ENCODE measurements at places on chromosomes 12 and 14. TPM values are rescaled to one million over a fixed set of nuclear protein-coding genes. Genes with fewer than 3 reads are reported as not detected.

DNA sequence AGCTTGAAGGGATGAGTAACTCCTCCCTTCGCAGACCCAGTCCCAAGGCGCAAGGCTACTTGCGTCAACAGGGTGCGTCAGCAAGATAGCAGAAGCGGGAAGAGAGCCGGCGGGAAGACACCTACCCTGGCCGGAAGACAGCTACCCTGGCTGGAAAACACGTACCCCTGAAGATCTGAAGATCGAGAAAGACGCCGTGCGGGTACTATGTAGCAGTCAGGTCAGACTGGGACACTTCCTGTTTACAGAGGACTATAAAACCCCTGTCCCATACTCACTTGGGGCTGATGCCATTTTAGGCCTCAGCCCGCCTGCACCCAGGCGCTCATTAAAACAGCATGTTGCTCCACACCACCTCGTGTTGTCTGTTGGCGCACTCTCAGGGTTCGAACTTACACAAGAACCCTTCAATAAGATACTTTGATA lies 80.9 kb downstream of the ABCD2 start:
- no peak for DNase-seq

GRCh38 chr12:104713444-104713843 lies 244.6 kb downstream of the SLC41A2 start:
- no peak for DNase-seq

DNA sequence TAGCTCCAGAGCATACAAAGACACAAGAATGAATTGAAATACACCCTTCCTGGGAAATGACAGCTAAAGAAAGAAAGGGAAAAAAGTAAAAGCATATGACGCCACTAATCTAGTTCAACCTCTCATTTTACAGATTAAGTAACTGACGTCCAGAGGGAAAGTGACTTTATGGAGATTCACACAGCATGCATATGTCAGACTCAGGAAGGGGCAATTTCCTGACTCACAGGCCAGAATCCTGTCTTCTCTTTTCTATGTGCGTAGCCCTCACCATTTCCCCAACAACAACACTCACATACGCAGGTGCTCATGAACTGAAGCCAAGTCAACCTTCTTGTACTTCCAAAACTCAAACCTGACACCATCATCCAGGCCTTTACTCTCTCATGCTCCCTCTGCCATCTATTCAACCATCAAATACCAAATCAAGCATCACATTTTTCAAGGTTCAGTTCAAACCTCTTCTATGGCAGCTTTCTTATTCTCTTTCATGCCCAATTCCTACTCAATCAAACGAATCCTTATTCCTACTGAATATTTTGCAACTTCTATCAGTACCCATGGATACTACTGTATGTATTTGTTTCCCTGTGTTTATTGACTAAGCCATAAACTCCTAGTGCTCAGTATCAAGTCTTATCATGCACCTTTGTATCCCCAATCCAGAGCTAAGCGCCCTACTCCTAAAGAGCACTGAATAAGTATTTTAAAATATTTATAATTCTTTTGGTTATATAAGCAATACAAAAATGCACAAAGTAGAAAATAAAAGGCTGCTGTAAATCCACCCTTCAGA lies 52.8 kb downstream of the STXBP6 start:
- DNase-seq, result no peak

GRCh38 chr12:102669056-102669455 lies 188.7 kb upstream of the IGF1 start:
- DNase-seq, result no peak

PARPBP gene
- 9.0 TPM for total RNA-seq

FITM1 gene
- 0.79 TPM for total RNA-seq

Measured in mucosa of descending colon (tissue), 3 donors.